ENCODE measurements at places on chromosomes 1 and 21.

- DNase-seq: no peak
Observed at GRCh38 chr1:69256036-69256435, 311.7 kb upstream of the LRRC7 start.

DNA sequence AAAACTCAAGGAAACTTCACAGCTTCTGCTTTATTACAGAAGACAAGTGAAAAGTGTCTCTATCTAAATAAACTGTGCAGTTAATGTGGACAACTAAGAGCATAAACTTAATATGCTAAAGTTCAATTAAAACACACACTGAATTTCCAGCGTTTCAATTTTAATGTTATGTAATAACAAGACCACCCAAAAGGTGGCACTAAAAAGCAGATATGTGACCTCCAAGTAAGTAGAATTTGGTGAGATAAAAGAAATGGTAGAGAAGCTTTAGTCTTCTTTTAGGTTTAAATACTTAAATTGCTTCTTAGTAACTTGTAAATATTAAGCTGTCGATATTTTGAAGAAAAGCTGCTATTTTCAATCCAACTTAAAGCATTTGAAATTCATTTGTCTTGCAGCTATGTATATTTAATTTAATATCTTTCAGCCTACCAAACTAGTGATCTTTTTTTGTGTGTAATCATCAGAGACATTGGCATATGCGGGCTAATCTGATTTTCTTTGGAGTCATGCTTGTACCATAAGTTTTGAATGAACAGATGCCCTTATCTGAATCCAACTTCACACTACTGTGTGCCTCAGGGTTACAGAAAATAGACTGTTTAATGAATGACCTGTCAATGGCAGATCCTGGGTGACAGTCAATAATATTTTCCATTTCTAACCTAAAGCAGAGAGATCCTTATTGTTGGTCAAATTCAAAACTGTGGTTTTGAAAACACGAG lies 36.5 kb upstream of the ADAMTS1 start:
- DNase-seq: no peak

- no peak for DNase-seq
Observed at GRCh38 chr1:202323731-202324130, 18.0 kb downstream of the UBE2T start.

- no peak for DNase-seq
Observed at GRCh38 chr21:16592381-16592780, 862.6 kb downstream of the USP25 start.

GRCh38 chr1:117046781-117047180 lies 13.3 kb upstream of the TTF2 start:
- DNase-seq: no peak

DNA sequence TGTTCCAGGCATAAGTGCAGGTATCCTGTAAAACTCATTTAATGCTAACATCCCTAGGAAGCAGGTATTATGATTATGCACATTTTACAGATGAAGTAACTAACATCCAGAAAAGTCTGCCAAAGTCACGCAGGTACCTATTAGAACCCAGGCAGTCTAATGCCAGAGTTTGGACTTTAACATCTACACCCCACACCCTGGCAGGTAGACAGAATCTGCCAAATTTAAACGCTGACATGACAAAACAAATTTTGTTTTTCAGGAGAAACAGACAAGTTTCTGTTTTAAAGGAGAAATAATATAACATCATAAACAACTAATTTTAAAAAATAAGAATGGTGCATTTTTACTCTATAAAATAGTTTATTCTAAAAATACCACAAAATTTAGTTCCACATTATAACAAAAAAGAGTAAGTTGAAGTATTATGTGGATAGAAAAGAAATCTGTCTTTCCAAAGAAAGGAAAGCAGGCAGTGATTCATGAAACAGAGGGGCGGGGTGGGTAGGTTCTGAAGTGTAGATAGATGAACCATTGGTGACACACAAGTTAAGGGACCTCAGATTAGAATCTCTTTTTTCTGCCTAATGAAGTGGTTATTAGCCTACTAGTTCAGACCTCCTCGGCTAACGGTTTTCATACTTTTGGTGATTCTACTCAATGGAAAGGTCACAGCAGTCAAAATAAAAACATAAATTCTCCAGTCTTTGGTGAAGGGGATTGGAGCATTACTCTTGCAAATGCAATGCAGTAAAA lies 1.7 kb downstream of the ASPM start:
- no peak for DNase-seq

GRCh38 chr1:99659755-99660210 lies 13.9 kb downstream of the PALMD start:
- DNase-seq: no peak

DNA sequence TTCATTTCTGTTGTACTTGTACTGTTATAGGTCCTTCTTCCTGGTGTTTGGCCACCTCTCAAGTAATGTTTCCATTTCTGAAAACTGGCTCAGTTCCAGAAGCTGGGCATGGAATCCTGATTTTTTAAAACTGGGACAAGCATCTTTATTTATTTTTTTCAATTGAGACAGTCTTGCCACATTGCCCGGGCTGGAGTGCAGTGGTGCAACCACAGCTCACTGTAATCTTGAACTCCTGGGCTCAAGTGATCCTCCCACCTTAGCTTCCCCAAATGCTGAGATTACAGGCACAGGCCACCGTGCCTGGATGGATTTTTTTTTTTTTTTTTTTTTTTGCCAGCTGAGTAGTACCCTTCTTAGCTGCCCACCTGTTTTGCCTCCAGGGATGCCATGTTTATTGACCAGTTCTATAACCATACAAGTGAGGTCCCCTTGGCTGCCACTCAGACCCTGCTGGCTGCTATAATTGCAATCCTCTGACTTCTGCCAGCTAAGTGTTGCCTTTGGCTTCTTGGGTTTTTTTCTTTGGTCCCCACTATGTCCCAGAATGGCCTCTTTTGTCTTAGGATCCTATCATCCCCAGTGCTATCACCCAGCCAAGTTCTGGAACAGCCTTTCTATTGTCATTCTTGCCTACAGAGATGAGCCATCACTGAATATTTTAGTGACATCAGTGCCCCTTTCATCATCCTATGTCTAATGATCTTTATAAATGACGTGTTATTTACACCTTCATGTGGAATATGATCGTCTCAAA lies 3.9 kb upstream of the DIP2A start:
- no peak for DNase-seq

- DNase-seq: no peak
Observed at GRCh38 chr1:88698140-88698539, 14.1 kb downstream of the PKN2 start.

DNA sequence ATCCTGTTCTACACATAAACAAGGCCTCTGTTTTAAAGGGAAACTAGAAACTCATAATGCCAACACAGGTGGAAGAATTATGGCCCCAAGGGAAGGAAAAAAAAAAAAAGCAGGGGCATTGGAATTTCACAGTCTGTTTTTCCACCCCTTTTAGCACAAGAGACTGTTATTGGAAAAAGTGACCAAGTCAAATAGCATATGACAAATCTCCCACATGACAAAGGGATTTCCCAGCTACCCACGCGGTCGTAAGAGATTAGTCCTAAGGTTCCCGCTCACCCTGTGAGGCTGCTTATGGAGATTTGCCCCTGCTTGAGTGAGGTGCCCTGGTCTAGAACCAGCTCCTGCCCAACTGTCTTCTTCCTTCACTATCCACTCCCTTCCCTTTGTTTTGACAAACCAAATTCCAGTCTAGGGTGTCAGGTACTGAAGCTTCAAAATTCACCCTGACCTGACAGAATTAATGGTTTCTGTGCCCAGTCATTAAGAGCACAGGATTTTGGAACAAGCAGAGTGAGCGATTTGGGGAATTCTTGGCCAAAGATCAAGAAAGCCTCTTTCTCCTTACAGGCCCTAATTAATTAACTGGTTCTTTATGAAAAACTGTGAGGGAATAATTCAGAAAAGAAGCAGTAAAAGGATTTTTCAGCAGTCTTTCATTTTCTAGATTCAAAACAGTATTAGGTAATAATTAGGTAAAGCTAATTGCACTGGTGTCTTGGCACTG lies 107.3 kb downstream of the NMNAT2 start:
- DNase-seq: no peak

DNA sequence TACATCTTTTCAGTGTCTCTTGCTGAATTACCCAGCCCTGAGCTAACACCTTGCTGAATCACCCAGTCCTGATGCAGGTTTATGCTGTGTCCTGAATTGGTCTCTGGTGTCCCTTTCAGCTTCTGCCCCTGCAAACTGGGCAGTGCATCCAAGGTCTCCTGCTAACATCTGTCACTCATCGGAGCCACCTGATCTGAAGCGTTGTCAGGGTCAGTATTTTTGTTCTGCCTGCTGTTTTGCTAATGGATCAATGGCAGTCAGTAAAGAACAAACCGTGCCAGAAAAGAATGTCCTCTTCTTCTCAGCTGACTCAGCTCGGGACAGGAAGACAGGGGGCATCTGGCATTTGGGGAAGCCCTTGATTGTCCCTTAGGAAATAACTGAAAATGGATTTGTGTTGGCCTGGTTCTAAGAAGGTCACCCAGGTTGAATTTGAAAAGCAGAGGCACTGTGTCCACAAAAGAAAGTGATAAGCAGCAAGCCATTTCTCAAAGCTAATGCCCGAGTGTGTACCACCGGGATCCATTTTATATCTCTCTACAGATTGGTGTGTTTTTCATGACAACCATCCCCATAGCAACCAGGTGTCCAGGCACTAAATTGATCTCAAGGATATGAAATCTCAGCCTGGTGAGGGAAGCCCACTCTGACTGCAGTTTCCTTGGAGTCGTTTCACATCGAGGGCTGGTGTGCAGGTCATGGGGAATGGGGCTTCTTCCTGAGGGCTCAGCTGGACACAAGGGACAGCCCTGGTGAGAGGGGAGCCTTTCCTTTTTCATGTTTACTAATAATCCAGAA lies 109.7 kb upstream of the IRF2BP2 start:
- no peak for DNase-seq

DNA sequence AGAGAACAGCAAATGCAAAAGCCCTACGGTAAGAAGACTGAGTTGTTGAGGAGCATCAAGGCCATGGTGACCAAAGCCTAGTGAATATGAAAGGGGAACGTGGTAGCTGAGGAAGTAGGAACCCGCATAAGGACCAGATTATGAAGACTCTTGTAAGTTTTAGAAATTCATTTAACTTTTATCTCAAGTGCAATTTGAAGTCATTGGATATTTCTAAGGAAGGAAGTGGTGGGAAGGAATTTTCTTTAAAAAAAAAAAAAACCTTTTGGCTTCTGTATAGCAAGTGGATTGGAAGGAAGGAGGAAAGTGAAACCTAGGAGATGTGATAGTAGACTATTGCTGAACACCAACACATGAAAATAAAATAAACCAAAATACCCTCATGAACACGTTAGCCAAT lies 119.0 kb downstream of the TNFSF18 start:
- DNase-seq: no peak

DNA sequence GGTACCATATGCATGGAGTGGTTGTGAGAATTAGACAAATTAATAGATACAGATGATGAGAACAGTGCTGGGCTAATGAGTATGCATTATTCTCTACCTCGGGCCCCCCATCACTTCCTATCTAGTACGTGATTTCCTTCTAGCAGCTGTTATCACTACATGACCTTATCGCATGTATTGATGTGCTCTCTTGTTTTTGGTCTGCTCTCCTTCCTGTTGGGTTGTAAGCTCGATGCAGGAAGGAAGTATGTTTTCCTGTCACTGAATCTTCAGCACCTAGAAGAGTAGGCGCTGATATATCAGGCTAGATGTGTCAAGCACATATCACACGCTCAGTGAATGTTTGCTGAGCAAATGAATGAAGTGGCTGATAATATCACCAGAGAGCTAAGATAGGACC lies 43.9 kb upstream of the IFNAR2 start:
- no peak for DNase-seq

DNA sequence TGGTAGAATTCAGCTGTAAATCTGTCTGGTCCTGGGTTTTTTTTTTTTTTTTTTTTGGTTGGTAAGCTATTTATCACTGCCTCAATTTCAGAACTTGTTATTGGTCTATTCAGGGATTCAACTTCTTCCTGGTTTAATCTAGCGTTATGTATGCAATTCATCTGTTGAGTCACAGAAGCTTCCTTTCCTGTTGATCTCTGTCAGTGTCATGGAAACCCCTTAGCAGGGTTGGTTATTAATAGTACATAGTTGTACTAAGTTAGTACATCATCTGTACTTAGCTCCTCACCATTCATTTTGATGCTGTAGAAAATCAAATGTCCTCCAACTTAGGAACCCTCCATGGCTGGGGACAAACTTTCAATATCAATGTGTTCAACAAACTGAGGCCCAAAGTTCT lies 51.0 kb upstream of the BARHL2 start:
- no peak for DNase-seq

DNA sequence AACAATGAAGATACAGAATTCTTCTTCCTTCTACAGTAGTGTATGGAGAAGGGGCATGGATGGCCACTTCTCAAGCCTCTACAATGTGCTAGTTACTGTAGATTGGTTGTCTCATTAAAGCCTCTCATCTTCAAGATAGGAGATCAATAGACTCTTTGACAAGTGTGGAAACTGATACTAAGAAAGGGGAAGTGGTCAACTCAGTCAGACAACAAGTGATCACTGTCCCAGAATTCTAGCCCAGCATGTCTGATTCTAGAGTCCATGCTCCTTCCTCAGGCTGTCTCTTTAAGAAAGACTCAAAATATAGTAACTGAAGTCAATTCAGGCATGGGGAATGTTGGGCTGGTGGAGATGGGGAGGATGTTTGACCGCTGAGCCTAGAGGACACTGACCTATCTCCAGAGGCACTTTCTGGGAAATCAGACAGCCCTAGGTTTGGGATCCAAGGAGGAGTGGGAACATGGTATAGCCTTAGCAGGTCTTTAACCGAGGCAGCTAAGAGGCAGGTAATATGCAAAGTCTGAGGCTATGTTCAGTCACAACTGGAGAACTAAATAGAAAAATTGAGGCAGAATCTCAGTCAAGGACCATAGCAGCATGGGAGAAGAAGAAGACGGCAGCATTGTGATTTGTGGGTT lies 39.3 kb upstream of the EYA3 start:
- no peak for DNase-seq

GRCh38 chr1:198423673-198424072 lies 116.8 kb downstream of the ATP6V1G3 start:
- DNase-seq: no peak
